Glutamatergic neuron (in vitro differentiated cells): ENCODE measurements at places on chromosomes 16 and 17. TPM values are rescaled to one million over a fixed set of nuclear protein-coding genes. Genes with fewer than 3 reads are reported as not detected.

- DNase-seq = no peak
These were observed 147.8 kb upstream of the CA10 start for GRCh38 chr17:52306314-52306713.

DNA sequence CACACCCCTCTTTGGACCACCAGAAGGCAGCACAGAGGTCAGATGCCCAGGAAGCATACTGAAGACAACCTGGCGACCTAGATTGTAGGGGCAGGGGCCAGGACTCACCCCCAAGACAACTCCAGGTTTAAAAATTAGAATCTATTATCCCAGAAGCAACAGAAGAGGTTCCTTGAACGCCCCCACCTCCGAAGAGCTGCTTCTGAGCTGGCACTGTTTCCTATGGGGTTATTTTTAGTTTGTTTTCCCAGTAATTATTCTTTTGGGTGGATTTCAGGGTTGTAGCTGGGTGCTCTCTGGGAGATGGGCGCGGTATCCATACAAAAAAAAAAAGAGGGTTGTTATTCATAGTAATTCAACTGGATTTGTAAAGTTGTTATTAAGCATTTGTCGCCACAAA, 10.4 kb upstream of the TMEM132E start:
- DNase-seq = no peak

- DNase-seq = no peak
These were observed 518 bp downstream of the MT1E start for GRCh38 chr16:56625943-56626654.

- no peak for DNase-seq
These were observed 17.9 kb downstream of the SALL1 start for GRCh38 chr16:51133183-51133582.

GRCh38 chr16:69523566-69524305, 42.0 kb upstream of the NFAT5 start:
- no peak for DNase-seq

DNA sequence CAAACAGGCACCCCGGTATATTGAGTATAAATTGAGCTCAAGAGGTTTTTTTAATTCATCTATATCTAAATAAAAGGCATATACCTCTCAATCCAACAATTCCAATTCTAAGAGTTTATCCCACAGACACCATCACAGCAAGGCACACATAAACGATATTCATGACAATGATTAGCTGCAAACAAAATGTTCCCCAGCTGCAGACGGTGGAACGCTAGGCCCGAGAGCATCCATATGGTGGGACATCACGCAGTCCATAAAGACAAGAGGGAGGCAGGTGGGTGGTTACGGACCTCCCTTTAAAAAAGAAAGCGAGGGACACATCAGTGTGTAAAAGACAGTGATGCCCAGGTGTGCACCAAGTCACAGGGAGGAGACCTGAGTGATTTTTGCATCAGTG, 28.1 kb downstream of the MEAK7 start:
- no peak for DNase-seq

DNA sequence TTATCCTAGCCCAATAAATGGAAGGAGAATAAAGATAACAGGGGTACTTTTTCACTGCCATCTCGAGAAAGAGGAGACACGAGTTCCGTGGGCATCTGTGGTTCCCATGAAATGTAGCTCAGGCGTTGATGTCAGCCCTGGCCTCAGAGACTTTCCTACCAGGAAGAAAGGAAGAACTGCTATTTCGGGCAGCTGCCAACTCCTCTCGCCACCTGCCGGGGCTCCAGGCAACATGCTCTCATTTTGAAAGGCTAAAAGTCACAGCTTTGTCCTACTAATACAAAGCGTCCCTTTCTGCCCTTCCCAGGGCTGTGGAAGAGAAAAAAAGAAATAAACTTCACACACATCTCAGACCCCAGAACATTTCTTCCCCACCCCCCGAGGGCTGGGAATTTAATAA, 65.8 kb downstream of the DHRS7C start:
- DNase-seq = peak; percentile 29

DNA sequence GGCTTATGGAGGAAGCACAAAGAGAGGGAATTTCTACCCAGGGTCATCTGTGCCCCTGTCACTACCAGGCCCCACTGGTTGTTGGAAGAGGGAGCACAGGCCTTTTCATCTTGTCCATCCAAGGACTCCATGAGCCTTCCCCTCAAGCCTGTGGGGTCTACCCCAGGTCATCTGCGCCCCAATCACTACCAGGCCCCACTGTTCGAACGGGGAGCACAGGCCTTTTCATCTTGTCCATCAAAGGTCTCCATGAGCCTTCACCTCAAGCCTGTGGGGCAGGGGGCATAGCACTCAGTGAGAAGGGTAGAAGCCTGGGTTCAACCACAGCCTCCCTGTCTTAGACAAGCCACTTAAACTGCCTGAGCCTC, 101.5 kb upstream of the CDH5 start:
- DNase-seq = no peak

- no peak for DNase-seq
These were observed 2.3 kb downstream of the C17orf99 start for GRCh38 chr17:78148286-78149016.

GRCh38 chr16:86517652-86518258, 7.4 kb downstream of the FOXF1 start:
- peak; percentile 83 for DNase-seq

DNA sequence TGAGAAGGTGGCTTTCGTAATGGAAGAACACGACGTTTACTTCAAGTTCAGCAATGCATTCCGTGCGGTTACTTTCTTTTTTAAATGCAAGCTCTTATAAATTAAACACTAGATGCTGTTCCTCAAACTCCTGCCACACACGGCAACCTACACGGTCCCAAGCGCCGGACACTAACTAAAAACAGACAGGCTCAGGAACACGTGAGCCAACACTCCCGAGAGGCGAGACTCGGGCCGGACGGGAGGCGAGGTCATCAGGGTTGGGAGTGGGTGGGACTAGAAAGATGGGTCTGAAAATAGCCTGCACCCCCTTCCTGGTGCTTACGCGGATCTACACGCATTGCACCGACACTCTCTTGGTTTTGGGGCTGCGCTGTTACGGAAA, 6.4 kb downstream of the CLCN7 start:
- DNase-seq = no peak

DNA sequence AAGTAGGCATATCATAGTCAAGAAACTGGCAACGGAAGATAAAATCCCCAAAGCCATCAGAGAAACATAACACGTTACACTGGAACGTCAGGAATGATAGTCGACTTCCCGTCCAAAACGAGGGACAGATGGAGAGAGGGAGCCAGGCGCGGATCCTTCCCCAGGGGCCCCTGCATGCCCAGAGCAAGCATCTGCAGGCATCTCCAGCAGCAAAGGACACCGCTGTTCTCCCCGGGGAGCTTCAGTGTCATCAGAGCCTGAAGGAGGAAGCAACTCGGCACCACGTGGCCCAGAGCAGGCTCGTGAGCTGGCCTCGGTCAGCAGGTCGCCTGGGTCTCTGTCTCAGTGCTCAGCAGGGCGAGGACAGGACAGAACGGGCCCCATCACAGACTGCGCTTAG, 50.1 kb downstream of the LMF1 start:
- peak; percentile 87 for DNase-seq

DNA sequence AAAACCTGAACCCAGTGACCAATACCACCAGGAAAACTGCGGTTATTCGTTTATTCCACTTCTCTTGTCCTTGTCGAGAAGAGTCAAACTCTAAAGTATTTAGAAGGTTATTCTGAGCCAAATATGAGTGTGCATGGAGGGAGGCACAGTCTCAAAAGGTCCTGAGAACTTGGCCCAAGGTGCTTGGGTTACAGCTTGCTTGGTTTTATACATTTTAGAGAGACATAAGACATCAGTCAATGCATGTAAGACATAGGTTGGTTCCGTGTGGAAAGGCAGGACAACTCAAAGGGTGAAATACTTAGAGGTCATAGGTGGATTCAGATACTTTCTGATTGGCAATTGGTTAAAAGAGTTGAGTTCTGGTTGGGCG, 681 bp upstream of the TRAP1 start:
- DNase-seq = no peak

- peak; percentile 93 for DNase-seq
These were observed 219.3 kb upstream of the GSE1 start for GRCh38 chr16:85393674-85394451.

GRCh38 chr16:4244254-4245076, 2.6 kb upstream of the SRL start:
- DNase-seq = no peak

DNA sequence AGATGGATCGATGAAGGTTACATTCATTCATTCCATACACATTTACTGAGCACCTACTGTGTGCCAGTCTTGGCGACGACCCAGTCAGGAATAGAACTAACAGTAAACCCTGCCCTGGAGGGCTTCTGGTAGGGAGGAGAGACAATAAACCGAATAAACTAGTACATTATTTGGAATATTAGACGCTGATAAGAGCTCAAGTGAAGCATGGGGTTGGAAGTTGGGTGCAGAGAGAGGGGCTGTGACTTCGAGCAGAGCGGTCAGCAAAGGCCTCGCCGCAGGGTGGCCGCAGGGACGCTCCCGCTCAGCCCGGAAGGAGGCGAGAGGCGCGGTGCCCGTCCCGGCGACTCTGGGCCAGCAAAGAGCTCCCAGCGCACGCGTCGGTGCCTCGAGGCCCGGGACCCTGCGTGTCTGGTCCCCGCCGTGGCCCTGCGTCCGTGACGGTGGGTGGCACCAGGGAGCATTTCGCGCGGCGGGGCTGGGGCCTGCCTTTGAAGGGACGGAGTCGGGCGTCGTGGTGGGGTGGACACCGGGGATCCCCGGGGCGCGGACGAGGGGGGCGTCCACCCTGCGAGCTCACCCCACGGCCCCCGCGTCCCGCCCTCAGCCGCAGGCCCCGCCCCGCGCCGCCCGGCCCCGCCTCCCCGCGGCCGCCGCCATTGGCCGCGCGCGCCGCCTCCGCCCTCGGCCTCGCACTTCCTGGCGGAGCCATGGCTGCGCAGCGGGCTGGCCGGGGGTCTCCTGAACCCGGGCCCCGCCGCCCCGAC, at the start of gene KLHL36:
KLHL36 (plus strand) TSS at position 684 of the 767 bp plus-strand sequence. CDS start 2,357 bp downstream, outside the sequence.
- peak; percentile 73 for DNase-seq

DNA sequence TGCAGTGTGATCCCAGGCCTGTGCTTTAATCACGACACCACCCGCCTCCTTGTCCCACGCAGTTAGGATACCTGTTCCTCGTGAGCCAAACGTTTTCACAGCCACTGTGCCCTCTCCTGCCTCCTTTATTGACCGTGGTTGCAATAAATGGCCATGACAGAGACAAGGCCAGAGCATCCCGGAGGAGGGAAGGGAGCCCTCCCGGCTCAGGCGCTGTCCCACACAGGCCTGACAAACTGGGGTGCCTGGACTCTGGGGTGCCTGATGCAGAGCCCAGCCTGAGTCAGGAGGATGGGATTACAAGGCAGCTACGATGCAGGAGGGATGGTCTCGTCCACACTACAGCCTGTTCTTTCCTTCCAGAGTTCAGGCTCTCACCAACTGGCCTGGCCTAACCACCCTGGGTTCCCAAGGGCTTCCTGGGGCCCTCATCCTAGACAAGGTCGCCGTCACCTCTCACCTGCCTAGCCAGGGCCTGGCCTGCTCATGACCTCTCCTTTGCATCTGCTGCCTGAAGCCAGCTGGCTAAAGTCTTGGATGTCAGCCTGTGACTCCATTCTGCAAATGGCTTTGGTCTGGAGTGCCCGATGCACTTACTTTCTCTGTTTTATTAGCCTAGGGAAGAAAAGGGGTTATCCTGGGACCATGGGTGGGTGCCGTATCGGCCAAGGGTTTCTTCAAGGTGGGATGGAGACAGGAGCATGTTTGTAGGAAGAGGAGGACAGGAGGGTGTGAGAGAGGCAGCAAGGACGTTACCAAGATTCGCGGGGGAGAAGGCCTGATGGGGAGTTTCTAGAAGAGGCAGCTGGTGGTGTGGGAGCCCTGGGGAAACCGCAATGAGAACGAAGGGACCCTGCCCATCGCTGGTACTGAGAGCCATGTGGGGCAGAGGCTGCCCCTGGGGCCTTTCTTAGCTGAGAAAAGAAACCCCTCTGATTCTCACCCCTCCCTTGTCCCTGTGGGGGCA, 234.3 kb upstream of the TNRC6C start:
- DNase-seq = no peak

- no peak for DNase-seq
These were observed 31.2 kb downstream of the NFATC3 start for GRCh38 chr16:68116256-68116867.

CA5A gene
- total RNA-seq = not detected

ZDHHC1 gene
- total RNA-seq = 4.6 TPM

GPRC5C gene
- total RNA-seq = 93.3 TPM

WFDC1 gene
- total RNA-seq = 0.93 TPM

C16orf90 gene
- total RNA-seq = not detected

ZNF646 gene
- total RNA-seq = 33.1 TPM

PRKCB gene
- 0.69 TPM for total RNA-seq
